NCI-H1694 treated with DMSO at 0.1 percent for 48 hours (cell line): ENCODE measurements at places on chromosomes 3 and 15.

DNA sequence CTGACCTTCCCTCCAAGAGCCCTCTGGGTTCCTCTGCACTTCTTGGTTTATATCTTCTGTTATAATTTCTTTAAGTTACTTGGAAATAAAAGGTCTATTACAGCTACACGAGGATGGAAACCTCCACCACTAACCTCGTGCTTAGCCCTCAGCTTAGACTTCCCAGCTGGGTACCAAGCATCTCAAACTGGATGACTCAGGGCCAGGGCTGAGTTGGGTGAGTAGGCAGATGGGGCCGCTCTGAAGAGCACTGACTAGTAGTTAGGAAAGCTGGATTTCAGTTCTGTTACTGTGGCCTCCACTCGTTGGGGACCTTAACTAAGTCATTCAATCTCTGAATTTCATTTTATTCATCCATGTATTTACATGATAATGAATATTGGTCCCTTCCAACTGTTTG, 1036.6 kb downstream of the IGSF11 start:
- no peak for DNase-seq

DNA sequence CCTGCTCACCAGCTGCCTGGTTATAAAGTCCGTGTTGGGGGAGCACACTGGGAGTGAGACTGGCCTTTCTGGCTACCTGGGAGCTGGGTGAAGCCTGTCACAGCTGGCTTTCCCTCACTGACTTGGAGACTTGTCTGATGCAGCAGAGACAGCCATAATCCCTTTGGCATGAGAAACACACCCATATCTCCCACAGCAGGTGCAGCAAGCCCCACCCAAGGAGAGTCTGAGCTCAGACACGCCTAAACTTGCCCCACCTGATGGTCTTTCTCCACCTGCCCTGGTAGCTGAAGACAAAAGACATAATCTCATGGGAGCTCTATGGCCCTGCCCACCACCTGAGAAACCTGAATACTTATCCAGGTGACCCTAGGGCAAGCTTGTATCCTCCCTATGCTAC, 54.8 kb downstream of the NMD3 start:
- no peak for DNase-seq

DNA sequence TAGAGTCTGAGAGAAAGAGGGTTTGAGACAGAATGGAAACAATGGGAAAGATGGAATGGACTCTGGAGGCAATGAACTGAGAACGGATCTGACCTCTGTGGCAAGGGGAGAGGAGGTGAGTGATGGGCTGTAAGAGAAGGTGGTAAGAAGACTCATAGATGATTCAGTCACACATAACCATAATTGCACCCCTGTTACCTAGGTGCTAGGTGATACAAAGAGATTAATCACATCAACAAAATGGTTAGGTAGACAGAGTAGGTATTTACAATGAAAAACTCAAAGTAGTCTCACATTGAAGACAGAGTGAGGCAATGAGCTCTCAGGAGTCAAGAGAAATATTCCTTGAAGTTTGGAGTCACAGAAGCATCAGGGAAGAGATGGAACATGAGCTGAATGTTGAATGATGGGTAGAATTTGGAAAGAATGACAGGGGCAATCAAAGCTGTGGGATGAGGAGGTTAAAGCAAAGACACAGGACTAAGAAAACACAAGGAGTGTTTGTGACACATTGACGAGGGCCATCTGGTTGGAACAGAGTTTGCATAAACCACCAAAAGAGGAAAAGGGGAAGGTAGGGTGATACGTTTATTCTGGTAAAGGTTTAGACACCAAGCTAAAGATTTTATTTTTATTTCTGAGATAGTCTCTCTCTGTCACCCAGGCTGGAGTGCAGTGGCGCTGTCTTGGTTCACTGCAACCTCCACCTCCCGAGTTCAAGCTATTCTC, 32.7 kb downstream of the MME start:
- DNase-seq = no peak

GRCh38 chr15:41476416-41477048, 17.1 kb upstream of the ITPKA start:
- DNase-seq = no peak

DNA sequence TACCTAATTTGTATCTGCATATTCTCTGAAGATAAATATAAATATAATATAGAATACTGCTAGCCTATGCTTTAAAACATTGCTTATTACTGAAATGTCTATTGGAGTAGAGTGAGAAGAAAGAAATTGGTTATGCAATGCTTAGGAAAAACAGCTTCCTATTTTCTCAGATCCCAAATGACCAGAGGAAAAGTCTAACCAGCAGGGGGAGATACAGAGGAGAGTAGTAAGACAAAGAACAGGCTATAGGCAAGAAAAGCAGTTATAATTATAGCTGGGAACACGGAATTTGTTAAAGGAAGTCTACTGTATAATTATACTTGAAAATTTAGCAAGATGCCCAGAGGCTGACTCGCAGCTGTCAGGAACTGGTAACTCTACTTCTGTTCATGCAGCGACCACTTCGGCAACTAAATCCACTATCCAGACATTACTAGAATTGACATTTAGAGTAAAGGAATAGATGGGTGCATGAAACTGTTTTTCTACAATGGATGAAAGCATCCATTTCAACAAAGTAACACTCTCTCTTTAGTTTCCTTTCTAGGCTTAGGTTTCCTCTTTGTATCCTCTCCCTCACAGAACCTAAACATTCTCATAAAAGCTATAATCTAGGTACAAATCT, 97.2 kb downstream of the TBC1D5 start:
- peak; percentile 29 for DNase-seq

GRCh38 chr15:73959012-73959581, 32.8 kb downstream of the LOXL1 start:
- DNase-seq = peak; percentile 39

DNA sequence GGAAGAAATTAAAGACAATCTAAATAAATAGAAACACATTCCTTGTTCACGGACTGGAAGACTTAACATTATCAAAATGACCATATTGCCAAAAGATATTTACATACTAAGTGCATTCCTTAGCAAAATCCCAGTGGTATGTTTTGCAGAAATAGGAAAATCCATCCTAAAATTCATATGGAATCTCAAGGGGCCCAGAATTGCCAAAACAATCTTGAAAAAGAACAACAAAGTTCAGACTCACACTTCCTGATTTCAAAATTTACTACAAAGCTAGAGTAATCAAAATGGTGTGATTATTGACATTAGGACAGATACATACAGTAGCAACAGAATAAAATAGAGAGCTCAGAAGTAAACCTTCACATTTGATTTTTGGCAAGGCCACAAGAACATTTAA, 515.5 kb downstream of the OCA2 start:
- no peak for DNase-seq

GRCh38 chr3:23262766-23263165, 59.6 kb downstream of the UBE2E2 start:
- no peak for DNase-seq

DNA sequence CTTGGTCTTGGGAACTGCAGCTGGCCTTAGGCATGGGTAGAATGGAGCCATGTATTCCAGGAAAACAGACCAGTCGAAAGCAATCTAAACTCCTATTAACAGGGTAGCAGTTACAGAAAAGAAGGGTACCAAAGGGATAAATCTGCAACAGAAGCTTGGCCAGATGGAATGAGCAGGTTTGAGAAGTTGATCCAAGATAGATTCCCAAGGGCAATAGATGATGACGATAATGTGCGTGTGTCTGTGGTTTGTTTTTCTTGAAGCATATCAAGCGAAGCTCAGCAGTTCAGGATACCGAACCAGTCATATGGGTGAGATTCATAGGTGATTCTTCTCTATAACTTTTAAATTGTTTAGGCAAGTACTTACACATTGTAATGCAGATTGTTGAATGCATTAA, 203.8 kb upstream of the SEMA6D start:
- DNase-seq = peak; percentile 28

GRCh38 chr15:92417716-92418115, 24.0 kb downstream of the ST8SIA2 start:
- DNase-seq = no peak

- DNase-seq = no peak
These were observed 9.8 kb downstream of the LARS2 start for GRCh38 chr3:45398178-45398577.

- no peak for DNase-seq
These were observed 2.4 kb downstream of the PLXNA1 start for GRCh38 chr3:126985132-126985985.

- no peak for DNase-seq
These were observed 20.7 kb upstream of the FEM1B start for GRCh38 chr15:68256675-68257450.

GRCh38 chr3:57060089-57060821, at the start of gene SPATA12:
SPATA12 (plus strand) TSS chr3:57060664; CDS start chr3:57073695, 13,031 bp downstream.
- no peak for DNase-seq

DNA sequence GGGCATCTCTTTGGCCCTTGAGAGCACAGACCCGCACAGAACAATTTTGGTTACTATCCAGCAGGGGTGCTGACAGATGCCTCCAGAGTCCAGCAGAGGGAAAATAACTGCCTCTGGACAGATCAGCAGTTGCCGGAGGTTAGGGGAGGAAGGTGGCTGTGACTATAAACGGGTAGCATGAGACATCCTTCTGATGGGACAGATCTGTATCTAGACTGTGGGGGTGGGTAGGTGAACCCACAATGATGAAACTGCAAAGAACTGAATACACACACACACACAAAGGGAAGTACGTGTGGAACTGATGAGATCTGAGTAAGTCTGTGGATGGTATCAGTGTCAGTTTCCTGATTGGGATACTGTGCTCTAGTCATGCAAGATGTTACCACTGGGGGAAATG, 21.2 kb downstream of the ADAMTS7 start:
- DNase-seq = no peak

- no peak for DNase-seq
These were observed 369.0 kb downstream of the UNC13C start for GRCh38 chr15:54347082-54347827.

- peak; percentile 30 for DNase-seq
These were observed 366.8 kb upstream of the ZNF385D start for GRCh38 chr3:22117751-22118346.

GRCh38 chr3:155449613-155450267, 156.3 kb upstream of the STRIT1 start:
- no peak for DNase-seq

- no peak for DNase-seq
These were observed 101.6 kb upstream of the LPP start for GRCh38 chr3:188052169-188053035.

DNA sequence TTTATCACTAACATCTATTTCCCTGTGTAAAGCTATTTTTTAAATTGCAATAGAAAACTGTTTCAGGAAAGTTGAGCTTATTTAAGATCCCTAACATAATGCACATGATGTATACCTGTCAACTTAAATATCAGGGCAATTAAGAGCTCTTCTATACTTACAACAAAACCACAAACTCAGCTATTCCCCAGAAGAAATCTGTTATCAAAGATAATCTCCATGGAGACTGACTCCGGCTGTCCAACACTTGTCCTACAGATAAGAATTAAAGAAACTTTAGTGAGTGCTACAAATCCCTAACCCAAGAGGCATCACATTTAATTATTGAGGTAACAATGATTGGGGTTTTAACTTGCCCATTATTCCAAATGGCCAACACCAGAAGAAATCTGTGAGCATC, 3.4 kb downstream of the SELENOK start:
- DNase-seq = no peak

- no peak for DNase-seq
These were observed 616.6 kb downstream of the NAALADL2 start for GRCh38 chr3:175475765-175476164.

GRCh38 chr3:187954873-187955586, 198.9 kb upstream of the LPP start:
- DNase-seq = no peak

GRCh38 chr15:60546744-60547143, 67.8 kb upstream of the ICE2 start:
- no peak for DNase-seq
